ENCODE measurements at places on chromosomes 11 and 22.

- no peak for DNase-seq
These were observed 1552.7 kb upstream of the TENM4 start for GRCh38 chr11:80993536-80993935.

- no peak for DNase-seq
These were observed 37.0 kb upstream of the FTH1 start for GRCh38 chr11:62004473-62004872.

GRCh38 chr11:68904248-68904847 is 657 bp downstream of the IGHMBP2 start:
- DNase-seq, result peak; percentile 12

GRCh38 chr11:36008584-36008983 is 64.7 kb downstream of the LDLRAD3 start:
- DNase-seq, result no peak

DNA sequence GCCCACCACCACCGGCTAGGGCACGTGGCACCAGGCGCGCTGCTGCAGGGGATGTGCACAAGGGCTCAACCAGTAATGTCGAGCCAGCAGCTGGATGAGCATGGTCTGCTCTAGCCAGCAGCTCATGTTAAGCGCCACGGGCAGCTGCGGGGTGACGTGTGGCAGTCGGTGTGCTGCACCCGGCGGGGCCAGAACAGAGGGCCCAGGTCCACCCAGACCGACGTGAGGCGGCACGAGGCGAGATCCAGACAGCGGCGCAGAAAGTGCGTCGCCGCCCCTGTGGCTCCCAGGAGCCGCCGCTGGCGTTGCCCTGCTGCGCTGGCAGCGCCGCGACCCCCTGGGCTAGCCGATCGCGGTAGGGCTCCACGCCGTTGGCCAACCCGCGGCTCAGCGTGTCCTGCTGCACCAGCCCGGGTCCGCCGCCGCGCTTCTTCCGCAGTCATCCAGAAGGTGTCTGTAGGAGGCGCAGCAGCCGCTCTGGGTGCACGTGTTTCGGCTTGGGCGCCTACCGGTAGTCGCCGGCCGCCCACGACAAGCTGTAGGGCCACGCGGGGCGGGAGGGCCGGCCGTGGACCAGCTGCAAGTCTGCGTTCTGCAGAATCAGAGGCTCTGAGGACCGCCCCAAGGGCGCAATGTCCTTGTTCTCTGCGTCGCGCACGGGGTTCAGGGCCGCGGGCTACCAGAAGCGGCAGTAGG is 4.6 kb upstream of the GALR3 start:
- DNase-seq, result peak; percentile 65

DNA sequence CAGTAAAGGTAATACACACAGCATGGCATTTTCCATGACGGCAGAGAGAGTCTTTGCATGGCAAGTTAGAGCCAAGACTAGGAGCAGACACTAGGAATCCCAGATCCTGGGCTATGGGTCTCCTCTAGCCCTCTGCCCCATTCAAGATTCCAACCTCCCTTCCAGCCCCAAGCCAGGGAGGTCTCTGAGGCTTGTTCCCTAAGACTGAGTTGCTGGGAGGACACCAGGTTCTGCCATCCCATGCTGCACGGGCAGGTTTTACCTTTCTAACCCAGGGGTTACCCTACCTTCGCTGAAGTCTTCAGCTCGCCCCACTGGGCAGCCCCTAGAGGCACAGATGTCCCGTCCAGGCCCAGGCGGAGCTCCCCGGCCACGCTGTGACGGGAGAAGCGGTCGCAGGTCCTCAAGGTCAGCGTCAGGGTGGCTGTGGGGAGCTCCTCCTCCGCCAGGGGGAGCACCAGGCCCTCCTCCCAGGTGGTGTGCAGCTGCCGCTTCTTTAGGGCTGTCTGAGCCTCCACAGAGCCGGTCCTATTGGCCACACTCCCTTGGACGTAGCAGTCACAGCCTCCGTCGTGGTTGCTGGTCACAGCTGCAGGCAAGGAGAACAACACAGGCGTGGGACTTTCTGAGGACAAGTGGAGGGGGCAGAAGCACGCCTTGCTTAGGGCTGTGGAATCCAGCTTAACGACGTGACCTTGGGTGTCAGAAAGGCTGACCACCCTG is 33.8 kb downstream of the SYT13 start:
- DNase-seq, result peak; percentile 35

- DNase-seq, result no peak
These were observed 87.9 kb upstream of the SPON1 start for GRCh38 chr11:13874597-13874996.

DNA sequence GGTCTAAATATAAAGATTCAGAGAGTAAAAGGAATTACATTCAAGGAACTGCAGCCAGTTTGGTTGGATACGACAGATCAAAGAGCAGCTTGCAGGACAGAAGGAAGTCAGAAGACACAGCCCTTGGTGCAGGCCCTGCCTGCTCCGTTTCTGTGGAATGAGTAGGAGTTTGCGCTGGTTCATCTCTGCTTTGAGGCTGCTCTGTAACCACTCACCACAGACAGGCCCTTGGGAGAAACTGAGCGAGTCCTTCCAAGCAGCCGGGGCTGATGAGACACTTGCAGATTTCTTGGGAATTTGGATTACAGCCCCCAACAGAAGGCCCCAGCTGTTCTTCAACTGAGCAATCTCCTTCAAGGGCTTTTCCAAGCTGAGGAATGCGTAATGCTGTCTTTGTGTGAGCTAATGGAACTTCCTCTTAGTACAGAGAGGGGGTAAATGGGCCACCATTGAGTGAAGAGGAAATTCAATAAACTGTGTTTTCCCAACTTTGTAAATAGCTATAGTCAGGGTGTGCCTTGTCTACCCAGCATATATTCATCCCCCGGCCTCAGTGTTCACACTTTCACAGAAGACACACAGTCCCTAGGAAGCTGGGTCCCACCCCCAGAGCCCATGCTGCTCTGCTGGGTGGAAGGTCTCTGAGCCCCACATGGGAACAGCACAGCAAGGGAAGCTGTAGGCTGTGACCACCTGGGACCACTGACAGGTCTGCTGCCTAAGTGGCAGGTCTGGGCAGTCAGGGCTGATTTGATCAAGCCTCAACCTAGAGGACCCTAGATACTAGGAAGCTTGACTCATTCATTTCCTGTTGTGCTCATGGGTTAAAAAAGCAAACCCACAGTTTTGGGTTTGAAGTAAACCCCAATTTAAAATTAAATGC is 16.6 kb downstream of the IL10RA start:
- DNase-seq, result peak; percentile 75

DNA sequence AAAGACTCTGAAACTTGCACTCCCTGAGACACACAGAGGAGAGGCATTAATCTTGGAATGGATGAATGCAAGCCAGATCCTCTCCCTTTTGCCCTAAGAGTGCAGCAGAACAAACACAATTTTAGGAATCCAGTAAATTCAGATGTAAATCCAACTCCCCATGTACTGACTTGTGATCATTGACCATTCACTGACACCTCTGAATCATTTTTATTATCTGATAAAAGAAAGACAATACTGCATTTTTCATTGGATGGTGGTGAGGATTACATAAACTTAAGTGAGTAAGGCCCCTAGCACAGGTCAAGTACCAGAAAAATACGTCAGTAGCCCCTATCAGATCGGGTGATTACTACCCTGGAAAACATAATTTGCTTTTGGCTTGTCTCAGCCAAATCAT is 782.9 kb upstream of the API5 start:
- no peak for DNase-seq

DNA sequence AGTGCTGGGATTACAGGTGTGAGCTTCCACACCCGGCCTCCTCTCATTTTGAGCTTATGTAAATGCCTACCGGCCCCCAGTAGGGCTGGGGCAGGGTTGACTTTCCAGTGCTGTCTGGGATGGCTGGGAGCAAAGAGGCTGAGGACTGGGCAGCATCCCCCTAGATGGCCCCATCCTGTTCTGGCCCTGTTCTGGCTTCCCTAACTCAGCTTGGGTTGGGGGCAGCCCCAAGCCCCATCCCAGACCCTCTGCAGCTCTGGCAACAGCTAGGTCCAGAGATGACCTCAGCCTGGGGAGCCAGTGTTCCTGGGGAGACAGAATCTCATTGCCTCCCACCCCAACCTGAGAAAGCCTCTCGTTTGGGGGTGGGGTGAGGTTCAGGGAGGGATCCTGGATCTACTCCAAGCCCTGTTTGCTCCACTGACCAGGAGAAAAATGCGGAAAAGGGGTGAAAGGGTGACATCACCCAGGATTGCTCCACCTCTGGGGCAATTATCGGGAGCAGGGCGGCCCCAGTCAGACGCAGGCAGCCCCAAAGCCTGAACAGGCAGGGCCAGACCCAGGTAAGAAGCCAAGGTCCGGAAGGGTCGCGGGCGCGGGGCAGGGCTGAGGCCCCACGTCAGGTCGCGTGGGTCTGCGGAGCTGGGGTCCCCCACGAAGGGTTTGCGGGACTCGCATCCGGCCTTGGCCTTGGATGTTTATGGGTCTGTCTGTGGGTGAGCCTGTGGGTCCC is at the start of gene PNPLA2:
TSS of gene PNPLA2 (plus strand) at position 519 of the 733 bp plus-strand sequence. CDS start 805 bp downstream, outside the sequence.
- no peak for DNase-seq

- DNase-seq, result no peak
These were observed 98.9 kb downstream of the INSC start for GRCh38 chr11:15213471-15214231.

DNA sequence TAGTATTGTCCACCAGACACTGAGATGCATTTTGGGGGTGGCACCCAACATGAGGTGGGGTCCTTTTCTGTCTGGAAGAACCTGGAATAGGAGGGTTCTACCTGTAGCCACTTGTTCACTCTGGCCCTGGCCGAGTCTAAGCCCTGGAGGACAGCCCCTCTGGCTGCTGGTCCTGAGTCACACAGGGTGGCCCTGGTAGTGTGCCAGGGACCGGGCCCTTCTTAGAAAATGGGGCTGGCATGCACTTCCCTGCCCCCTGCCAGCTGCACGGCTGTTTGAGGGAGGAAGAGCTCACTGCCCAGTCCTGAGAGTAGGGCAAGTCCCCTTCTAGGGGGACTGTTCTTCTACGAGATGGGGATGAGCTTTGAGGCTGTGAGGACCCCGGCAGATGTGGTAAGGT is 2.2 kb downstream of the PLCB3 start:
- DNase-seq, result no peak
